Inflammatory macrophage (primary cell): ENCODE measurements at places on chromosomes 12 and 14.

GRCh38 chr14:72463291-72463866, 430.5 kb downstream of the DPF3 start:
- DNase-seq = peak; percentile 73

DNA sequence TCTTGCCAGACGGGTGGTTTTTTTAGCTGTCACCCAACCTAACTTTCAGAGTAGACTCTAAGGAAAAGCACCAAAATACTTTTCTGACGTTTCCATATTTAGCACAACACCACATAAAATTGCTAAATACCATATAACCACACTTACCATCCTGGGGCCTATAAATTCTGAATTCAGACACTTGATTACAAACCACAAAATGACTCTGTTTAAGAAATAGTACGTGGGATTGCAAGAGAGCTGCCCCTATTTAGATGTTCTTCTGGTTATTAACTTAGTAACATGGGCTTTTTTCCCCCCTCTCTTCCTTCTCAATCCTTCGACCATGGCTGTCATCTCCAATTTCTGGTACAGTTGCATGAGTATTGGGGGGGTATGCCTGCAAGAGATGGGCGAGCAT, 287.7 kb downstream of the BMP4 start:
- no peak for DNase-seq

GRCh38 chr14:52175982-52176502, 91.5 kb upstream of the PTGDR start:
- no peak for DNase-seq

DNA sequence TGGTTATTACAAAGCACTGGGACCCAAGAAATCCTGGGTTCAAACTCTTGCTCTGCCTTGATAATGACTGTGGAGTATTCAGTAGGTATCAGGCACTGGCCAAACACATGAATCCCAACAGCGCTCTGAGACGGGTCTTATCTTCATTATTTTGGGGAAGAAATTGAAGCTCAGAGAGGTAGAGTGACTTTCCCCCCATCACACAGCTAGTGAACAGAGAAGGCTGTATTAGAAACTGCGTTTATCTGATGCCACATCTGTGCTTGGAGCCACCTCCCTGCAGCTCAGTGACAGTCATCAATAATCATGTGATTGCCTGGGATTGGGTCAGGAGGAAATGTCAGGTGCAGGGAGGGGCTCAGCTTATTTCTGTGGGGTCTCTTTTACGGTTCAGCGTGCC, 225.4 kb upstream of the LHX5 start:
- DNase-seq = no peak

DNA sequence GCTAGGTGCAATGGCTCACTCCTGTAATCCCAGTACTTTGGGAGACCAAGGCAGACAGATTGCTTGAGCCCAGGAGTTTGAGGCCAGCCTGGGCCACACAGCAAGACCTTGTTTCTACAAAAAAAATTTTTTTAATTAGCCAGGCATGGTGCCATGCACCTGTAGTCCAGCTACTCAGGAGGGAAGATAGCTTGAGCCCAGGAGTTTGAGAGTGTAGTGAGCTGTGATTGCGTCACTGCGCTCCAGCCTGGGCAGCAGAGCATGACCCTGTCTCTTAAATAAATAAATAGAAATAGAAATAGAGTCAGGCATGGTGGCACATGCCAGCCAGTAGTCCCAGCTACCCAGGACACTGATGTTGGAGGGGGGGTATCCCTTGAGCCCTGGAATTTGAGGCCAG, 36.7 kb upstream of the CLIP1 start:
- no peak for DNase-seq

GRCh38 chr14:73237786-73238423, 599 bp downstream of the PAPLN start:
- DNase-seq = no peak

GRCh38 chr14:68598621-68599447, 194.0 kb downstream of the ZFP36L1 start:
- peak; percentile 95 for DNase-seq

DNA sequence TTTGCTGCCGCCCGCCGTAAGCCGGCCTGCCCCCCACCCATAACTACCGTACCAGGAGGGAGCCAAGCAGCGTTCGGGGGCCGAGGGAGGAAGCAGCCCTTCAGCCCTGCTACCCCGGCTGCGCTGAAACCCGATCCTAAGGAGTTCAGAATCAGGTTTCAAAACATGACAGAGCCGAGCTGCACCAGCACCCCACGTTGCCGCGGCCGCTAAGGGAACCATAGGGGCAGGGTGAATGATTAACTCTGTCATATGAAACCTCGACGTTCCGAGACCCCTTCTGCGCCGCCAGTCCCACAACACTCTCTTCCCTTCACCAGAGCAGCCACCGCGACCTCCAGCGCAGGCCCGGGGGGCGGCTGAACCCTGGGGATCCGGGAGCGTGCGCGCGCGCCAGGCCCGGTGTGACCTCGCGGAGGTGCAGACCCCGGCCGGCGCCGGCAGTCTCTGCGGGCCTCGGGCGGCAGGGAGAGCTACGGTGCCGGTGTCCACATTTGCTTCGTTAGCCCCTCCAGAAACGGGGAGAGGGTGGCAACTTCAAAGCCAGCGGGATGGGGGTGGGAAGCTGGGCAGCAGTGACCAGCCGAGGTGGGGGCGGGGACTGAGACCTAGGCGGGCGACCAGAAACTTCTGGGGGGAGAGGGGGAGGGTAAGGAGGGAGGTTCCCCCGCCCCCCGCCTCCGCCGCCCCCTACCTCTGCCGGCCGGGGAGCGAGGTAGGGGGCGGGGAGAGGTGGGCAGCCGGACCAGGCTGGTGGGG, 1.6 kb downstream of the SIX4 start:
- DNase-seq = peak; percentile 8
